ENCODE measurements at places on chromosomes 12 and 14.

DNA sequence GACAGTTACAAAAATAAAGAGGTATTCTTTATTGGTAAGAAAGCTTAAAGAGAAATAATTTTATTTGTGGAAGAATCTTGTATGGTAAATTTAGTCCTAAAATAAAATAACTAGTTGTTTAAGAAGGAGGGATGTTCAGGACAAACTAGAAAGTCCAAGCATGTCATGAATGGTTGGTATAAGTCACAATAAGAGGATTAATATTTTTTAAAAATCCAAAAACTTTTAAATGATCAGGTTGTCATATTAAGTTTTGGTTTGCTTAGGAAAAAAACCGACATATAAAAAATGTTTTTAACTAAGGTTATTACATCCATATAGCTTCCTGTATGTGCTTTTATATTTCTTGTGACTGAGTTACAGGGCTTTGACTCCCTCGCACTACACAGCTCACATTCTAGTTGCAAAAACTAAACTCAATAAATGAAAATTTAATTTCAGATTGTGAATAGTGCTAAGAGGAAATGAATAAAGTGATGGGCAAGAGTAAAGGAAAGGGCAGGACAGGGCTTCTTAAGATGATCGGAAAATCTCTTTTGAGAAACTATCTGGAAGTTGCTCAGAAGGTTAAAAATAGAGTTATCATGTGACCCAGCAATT is 80.7 kb upstream of the METAP2 start:
- no peak for DNase-seq

GRCh38 chr12:54612225-54612750 is 22.4 kb downstream of the LACRT start:
- no peak for DNase-seq

DNA sequence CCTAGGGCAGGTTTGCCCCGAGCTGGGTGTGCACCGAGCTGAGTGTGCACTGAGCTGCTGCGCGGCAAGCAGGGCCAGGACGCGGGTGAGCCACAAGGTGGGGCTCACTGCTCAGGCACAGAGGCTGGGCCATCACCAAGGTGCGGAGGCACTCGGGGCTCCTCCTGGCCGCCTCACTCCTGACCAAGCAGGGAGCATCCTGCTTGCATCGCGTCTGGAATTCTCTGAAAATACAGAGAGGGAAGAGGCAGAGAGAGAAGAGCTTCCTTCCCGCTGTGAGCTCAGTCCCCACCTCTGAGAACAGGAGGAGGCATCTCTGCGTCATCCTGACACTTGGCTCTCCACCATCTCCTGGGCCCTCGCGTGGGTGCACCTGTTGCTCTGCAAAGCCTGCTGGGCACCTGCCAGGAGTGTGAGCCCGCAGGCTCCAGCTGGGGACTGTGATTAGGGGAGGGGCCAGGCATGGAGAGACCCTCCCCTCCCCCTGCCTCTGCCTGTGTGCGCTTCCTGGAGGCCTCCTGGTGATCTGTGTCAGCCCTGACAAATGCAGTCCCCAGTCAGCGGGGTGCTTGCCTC is 116.3 kb downstream of the GLT1D1 start:
- DNase-seq = peak; percentile 14

GRCh38 chr14:82999802-83000201 is 1466.1 kb upstream of the SEL1L start:
- no peak for DNase-seq

DNA sequence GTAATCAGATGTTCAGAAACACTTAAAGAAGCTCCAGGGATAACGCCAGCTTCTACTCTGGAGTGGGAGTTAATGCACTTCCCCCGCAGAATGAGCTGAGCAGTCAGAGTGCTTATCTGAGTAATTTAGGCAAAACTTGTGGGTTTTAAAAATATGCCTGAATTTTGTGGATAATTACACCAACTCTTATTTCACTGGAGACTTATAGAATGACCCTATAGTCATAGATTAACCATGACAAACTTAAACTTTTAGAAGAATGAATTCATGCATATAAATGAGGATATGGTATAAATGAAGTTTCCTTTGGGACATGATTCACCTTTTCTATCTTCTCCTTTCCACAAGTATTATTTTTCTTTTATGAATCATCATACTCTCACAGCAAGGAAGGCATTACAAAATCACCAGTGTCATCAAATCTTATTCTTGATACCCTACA is 241.1 kb upstream of the FBXO33 start:
- no peak for DNase-seq

DNA sequence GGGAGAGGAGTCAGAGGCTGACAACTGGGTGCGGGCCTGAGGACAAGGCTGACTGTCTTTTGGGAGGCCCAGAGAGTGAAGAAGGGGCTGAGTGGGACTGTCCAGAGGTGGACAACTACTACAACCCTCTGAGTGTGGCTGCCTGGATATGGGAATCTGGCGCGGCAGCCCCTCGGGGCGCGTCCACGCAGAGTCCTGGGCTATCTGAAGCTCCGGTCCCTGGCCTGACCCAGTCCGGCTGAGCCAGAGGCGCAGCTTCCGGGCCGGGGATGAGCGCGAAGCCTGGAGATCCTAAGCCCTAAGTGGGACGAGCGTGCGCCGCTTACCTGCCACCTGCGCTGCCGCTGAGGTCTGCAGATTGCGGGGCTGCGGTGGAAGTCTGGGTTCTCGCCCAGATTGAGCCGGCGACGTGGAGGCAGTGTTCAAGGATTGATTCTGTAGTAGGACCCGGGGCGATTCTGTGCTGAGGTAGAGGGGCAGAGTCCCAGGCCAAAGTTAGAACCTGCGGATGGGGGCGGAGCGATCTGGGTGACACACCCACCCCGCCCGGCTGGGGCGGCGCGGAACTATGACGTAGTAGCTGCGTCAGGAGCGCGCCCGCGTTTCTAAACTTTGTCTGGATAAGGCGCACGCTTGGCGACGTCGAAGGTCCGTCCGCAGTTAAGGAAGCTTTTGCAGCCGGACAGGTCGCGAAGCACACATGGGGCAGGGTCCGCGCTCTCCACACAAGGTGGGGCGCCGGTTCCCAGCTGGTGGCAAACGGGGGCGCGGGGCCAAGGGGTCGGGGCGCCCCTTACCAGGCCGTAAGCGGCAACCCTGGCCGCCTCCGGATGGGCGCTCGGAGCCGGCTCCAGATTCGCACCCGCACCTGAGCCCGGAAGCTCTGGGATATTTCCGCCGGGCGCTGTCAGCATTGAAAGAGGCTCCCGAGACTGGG is at the start of the genes DHRS1 and NOP9:
Gene DHRS1 (minus strand): TSS at position 526 of the 937 bp plus-strand sequence. CDS start 674 bp downstream, outside the sequence.
Gene NOP9 (plus strand): TSS at position 596 of the 937 bp plus-strand sequence. CDS start 105 bp downstream, at position 701.
- DNase-seq = peak; percentile 90

DNA sequence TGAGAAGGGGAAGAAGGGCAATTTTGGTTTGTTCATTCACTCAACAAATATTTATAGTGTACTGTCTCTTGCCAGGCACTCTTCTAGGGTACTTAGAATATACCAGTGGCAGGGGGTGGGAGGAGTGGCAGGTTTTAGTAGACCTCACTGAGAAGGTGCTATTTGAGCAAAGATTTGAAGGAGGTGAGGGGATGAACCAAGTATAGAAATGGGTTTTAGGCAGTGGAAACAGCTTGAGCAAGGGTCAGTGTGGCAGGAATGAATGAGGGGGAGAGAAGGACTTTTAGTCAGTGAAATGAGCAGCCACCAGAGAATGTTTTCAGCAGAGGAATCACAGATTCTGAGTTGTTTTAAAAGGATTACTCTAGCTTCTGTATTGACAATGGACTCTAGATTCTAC is 2.3 kb downstream of the PRIM1 start:
- DNase-seq = no peak

- DNase-seq = no peak
These were observed 48.9 kb upstream of the NEDD1 start for GRCh38 chr12:96858162-96858561.

GRCh38 chr12:103877934-103878510 is 37.0 kb upstream of the NT5DC3 start:
- DNase-seq = peak; percentile 65

DNA sequence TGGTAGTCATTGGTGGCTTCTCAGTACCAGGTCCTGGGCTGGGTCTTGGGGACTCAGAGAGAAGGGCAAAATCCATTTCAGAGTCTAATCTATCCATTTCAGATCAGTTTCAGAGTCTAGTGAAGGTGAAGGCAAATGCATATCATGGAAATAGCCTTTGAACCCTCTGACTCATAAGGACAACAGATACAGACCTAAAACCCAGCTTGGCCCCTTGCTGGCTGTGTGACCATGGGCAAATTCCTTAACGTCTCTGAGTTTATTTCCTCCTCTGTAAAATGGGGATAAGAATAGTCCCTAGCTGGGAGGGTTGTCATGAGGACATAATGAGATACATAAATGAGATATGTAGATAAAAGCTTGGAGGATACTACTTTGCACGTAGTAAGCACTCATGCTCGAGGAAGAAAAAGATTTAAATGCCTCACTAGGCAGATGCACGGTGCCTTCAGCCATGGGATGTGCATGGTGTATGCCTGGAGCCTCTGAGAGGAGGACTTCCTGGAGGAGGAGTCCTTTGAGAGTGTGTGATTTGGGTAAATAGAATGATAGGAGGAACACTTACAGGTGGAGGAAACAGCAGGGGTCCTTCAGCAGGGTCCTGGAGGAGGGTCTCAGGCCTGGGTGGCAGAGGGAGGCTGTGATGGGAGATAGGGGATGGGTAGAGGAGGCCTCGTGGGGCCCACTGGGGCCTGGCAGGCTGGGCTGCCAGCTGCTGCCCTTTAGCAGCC is 8.0 kb downstream of the DTX1 start:
- no peak for DNase-seq

DNA sequence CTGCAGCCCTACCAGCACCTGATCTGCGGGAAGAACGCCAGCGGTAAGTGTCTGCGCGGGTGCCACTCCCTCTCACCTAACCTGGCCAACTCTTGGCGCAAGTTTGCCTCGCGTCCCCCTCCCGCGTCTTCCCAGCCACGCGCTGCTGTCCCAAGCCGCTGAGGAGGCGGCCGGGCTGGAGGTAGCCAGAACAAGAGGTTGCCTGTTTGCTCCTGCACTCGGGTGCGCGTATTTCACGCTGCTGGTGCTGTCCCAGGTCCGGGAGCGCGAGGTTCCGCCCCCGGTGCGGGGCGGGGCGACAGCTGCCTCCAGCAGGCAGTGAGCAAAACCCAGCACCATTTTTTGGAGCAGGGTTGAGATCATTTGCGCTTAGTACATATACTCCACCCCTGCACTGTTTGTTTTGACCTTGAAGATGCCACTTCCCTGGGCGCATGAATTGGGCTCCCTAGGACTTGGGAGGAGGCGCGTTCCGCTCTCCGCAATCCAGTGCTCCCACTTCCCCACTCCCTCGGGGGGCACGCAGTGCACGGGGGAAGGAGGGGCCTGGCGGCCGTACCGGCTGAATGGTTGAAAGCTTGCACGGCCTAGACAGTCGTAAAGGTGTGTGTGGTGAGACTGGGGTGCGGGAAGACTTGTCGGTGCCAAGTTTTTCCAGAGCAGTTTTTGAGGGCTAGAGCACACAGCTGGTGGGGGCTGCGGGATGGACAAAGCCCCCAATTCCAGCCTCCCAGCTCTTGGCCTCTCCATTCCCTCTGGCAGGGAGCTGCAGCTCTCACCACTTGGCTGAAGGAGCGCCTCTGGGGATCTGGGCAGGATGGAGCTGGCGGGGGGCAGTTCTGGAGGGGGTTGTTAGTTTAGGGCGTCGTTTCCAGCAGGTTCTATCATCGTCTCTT is 226.9 kb upstream of the CRY1 start:
- DNase-seq = peak; percentile 85

DNA sequence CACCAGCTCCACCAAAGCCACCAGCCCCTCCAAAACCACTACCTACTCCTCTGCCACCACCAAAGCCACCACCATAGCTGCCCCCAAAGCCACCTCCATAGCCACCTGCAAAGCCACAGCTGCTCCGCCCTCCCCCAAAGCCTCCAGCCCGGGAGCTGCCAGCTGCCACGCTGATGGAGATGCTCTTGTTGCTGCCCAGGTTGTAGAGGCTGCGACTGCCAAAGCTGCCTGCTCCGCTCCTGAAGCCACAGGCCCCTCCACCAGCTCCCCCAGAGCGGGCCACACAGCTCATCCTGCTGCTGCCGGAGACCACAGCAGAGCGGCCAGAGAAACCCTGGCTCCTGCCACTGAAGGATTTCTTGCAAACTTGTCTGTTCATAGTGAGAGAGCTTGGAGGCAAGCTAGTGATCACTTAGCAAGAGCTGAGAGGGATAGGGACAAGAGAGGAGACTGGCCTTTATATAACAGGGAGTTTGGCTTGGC is at the start of gene KRT76:
Gene KRT76 (minus strand): TSS at position 433 of the 483 bp plus-strand sequence. CDS start 54 bp downstream, at position 379.
- DNase-seq = no peak

DNA sequence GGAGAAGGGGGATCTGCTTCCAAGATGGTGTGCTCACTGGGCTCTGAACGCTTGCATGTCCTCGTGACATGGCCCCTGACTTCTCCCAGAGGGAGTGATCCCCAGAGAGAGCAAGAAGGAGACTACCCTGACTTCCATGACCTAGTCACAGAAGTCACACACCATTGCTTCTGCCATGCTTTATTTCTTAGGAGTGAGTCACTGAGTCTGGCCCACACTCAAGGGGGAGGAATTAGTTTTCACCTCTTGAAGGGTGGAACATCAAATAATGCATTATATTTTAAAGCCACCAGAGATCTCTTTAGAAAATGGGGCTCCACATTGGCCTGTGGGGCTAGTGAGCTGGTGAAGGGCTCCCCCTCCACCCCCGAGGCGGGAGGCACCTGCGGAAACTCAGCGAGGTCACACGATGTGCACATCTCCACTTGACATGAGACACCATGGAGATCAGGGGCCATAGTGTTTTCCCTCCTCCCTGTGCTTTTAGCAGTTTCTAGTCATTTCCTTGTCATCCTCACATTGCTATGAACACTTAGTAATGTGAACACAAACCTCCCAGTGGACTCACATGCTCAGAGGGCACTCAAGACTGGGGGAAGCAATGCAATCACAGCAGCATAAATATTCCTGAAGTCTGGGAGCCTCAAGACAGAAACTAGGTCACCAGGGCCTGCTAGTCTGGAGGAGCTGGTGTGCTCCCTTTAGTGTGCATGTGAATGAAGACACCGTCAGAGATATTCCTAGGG is 87.4 kb upstream of the FZD10 start:
- no peak for DNase-seq

DNA sequence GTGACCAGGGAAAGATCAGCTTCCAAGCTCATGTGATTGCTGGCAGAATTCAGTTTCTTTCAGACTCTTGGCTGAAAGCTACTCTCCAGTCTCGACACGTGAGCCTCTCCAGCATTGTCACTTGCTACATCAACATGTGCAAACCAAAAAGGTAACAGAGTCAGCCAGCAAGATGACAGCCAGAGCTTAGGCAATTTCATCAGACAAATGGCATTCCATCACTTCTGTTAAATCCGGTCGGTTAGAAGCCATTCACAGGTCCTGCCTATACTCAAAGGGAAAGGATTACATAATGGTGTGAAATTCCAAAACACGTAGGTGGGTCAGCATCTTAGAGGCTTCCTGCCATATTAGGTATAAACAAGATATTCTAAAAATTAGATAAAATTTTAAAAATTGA is 700.9 kb downstream of the AACS start:
- DNase-seq = no peak

GRCh38 chr12:104508752-104509446 is 52.2 kb downstream of the CHST11 start:
- no peak for DNase-seq

GRCh38 chr12:27504507-27504906 is 19.5 kb upstream of the PPFIBP1 start:
- DNase-seq = no peak

GRCh38 chr12:51953089-51953488 is 1.6 kb downstream of the ACVR1B start:
- DNase-seq = no peak
